Left ventricle myocardium superior (tissue), 1 donor: ENCODE measurements at places on chromosomes 3 and 15.

- DNase-seq, result no peak
These were observed 223.1 kb upstream of the CNTN6 start for GRCh38 chr3:869734-870133.

DNA sequence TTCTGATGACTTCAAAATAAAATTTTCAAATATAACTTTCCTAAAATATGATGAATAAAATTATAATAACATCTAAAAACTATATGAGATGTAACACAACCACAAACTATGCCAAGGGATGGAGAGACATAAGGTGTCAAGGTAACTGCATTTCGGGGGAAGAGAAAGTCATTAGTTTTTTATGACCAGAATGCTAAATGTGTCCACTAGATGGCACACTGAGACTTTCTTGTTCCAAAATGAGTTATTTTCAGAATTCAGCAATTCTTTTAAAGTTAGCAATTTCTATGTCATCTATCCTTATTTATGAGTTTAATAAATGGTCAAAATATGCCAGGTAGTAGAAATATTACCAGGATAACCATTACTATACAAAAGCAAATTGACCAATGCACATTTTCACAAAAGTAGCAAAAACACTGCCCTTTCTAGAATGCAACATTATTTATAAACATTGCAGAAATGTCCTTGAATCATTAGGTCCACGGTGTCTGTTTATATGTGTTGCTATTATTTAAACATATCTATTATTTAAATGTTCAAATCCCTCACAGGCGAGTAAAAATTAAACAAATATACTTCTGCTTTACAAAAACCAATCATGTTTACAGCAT lies 374.2 kb downstream of the PLCL2 start:
- DNase-seq, result no peak

DNA sequence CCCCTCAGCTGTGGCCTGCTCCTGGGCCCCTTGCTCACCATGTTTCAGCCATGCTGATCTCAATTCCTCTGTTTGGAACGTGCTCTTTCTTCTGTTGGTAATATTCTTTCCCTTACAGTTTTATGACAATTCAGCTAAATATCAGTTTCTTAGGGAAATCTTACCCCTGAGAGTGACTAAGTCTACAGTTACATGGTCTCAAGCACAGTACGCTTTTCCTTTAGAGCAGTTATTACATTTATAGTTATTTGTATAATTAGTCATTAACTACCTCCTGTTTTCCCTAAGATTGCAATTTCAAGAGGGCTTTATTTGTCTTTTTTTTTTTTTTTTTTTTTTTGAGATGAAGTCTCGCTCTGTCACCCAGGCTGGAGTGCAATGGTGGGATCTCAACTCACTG lies 23.5 kb downstream of the C3orf62 start:
- no peak for DNase-seq

- DNase-seq, result no peak
These were observed 80.1 kb upstream of the CHRM5 start for GRCh38 chr15:33888176-33888575.

- DNase-seq, result no peak
These were observed 17.0 kb downstream of the TGM5 start for GRCh38 chr15:43249699-43250203.

DNA sequence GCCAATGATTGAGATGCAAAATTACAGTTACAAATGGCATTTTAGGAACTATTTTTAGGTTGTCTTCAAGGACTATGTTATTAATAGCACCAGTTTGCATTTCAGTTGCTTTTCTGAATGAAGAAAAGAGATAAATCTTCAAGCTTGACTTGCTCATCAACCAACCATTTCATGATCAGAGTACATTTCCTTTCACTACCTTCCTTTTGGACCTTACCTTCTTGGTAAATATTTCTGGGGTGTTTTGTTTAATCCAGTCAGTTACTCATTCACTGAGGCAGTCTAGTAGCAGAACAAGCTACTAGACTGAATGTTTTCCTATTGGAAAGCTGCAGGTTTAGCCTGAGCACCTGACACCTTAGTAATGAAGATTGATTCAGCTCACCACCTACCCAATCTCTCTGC lies 8.2 kb downstream of the SLC27A2 start:
- DNase-seq, result no peak

- no peak for DNase-seq
These were observed 618 bp downstream of the PARL start for GRCh38 chr3:183884097-183884426.

GRCh38 chr3:46979958-46980497 lies 562 bp downstream of the NBEAL2 start:
- DNase-seq, result peak; percentile 52

DNA sequence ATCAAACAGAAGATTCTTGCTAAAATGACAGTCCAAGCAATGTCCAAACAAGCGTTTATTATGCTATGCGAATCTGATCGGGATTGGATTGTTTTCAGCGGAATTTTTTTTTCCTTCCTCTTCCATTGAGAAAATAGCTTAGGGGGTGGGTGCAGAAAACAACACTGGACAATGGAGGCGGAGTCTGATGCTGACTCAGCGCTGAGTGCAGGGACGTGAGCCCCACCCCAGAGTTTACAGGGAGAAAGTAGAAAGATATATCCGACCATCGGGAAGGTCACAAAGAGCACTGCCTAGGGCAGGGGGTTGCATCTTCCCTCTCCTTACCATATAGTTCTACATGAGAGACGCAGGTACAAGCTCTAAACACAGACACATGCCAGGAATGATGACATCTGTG lies 117.0 kb downstream of the FOXP1 start:
- no peak for DNase-seq

- DNase-seq, result no peak
These were observed 44.4 kb upstream of the FAN1 start for GRCh38 chr15:30859091-30859874.

- no peak for DNase-seq
These were observed 105.6 kb downstream of the LPP start for GRCh38 chr3:188259596-188259995.

GRCh38 chr3:156149876-156150275 lies 29.5 kb downstream of the KCNAB1 start:
- DNase-seq, result no peak

DNA sequence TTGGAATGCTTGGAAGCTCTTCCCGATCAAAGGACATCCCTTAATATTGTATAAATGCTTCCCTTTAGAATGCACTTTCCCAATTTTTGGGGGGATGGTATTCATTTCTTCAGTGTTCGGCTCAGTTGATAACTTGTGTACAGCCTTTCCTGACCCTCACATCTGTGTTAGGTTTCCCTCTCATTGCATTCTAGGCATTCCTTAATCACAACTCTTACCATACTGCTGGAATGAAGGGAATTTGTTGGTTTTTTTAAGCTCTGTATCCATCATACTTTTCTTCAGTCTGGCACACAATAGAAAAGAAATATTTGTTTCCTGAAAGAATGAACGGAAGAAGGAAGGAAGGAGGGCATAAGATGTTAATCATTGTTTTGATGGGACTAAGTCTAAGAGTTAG lies 119.5 kb downstream of the CHST2 start:
- DNase-seq, result no peak

GRCh38 chr3:56990641-56991015 lies 69.8 kb upstream of the SPATA12 start:
- DNase-seq, result no peak

GRCh38 chr3:157589211-157589610 lies 86.0 kb upstream of the VEPH1 start:
- DNase-seq, result no peak

- DNase-seq, result no peak
These were observed 51.6 kb downstream of the SUCLG2 start for GRCh38 chr3:67602816-67603215.

DNA sequence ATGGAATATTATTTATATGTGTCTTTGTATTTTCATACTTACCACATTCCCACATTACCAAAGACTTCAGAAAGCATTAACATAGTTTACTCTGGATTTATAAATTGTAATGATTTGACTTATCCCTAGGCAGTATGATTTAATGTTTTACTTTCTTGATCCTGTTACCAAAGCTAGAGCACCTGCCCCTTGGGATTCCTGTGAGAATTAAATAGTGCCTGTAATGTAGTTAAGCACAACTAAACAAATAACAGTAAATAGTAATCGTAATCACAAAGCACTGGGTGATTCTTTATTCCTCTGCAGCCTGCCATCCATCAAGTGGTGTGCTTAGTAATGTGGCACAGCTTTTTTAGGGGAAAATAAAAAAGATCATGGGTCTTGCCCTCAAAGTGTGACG lies 39.1 kb downstream of the ATP2C1 start:
- DNase-seq, result no peak

DNA sequence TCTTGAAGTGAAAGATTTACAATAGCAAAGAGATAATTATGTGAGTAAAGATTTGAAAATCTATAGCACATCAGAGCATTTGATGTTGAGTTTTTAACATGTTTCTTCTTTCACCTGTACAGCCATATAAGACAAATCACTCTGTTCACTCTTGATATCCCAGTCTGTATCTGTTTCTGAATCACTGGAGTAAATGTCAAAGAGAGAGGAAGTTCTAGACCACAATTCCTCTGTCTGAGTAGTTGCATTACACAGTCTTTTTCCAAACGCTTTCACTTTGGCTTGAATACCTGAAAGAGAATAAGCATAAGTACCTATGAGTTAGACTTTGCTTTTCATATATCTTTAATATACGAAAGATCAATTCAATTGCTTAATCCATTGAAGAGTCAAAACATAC lies 9.9 kb downstream of the THAP10 start:
- no peak for DNase-seq

DNA sequence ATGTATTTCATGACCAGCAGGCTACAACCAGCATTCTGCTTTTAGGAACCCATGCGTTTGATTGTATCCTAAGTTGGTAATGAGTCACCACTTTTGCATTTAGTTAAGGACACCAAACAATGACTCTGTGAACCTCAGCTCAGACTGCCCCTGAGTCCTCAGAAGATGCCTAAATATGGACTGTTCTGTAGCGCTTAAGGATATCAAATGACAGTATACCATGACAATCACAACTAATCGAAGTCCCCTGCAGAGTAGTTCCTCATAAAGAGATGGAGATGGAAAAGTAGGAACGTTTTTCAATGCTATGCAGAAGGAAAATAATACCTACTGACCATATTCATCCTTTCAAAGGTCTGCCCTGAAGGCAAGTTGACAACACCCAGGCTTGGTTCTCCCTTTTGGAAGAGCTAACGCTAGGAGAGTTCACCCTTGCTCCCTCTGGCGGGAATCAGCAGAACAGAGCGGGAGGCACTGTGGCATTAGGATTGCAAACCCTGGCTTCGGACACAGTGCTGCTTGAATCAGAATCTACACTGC lies 508.6 kb downstream of the FHIT start:
- DNase-seq, result peak; percentile 34

GRCh38 chr3:186871403-186871924 lies 29.0 kb downstream of the ADIPOQ start:
- DNase-seq, result no peak

GRCh38 chr15:68204361-68204760 lies 771 bp downstream of the CALML4 start:
- no peak for DNase-seq

DNA sequence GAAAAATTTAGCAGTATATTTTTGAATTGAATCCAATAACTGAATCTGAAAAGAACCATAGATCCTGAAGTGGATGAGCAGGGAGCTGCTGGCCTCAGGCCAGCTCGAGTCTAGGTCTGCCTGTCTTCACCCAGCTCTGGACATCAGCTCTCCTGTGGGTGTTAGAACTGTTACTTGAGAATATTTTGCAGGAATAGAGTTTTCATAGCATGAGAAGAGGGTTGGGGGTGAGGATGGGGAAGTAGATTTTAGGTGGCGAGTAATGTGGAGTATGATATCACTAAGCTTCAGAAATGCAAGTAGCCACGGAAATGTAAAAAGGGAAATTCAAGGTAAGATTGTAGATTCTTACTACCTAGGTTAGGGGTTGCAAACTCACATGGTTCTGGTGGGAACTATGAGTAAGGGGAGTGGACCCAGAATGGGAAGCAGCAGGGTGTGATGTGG lies 6.2 kb downstream of the RAB8B start:
- peak; percentile 48 for DNase-seq

DNA sequence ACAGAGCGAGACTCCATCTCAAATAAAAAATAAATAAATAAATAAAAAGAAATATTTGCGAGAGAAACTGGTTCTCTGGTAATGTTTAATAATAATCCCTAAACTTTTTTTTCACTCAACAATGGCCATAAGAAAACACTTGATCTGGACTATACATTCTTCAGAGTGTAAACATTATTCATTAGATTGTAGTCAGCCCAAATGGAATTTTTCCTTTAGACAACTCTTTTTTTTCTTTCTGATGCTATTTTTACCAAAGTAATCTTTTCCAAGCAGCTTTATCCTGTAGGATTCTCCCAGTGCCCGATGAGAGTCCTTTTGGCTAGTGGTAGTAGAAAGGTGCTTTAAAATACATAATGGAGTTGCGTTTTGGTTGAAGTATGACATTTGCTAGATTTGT lies 90.4 kb downstream of the NEDD4 start:
- DNase-seq, result no peak

DNA sequence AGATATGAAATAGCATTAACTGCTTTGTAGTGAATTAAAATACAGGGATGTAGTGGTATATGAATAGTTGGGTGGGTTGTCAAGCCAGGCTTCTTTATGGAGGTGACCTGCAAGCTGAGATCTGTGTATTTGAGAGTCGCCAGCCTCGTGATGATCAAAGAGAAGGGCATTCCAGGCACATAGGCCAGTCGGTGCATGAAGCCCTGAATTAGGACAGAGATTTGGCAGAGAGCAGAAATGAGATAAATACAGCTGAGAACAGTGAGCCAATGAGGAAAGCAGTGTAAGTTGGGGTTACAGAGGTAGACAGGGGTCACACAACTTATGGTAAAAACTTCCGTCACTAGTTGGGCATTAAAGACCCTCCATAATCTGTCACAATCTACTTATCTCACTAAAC lies 641.9 kb downstream of the OTOL1 start:
- peak; percentile 40 for DNase-seq

- no peak for DNase-seq
These were observed 962.3 kb downstream of the EPHA3 start for GRCh38 chr3:90069748-90070147.

- DNase-seq, result peak; percentile 60
These were observed 49.0 kb upstream of the OSBPL11 start for GRCh38 chr3:125644036-125645005.

- no peak for DNase-seq
These were observed 32.2 kb upstream of the BCL2A1 start for GRCh38 chr15:80003171-80003570.

- DNase-seq, result no peak
These were observed 25.1 kb downstream of the SHISA5 start for GRCh38 chr3:48478626-48479555.

DNA sequence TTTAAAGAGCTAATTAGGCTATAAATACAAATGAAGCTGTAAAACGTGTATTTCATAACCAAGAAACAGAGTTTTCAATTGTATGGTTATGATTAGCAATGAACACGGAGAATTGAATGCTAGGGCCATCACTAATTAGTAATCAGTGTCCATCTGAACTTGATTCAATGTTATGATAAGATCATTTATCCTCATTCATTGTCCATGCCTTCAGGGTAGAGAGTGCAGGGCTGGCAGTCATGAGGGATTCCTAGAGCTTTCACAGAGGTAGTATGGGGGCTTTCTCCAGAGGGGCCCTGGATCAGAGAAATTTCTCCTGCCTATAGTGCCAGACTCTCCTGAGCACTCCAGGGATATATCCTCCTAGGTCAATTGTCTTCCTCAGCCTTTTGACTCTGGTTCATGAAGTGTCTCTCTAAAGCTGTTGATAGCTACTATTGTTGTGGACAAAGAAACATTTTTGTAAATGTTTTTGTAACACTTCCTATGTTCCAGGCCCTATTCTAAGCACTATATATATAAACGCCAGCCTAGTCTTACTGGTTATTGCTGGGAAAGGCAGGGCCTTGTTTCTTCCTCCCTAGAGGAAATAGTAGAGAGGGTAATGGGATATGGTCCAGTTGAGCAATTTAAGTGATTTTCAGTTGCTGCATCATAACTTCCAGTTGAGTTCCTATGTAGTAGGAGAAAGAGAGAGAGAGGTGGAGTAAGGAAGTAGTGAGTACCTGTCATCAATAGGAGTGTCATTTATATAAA lies 249.0 kb downstream of the NFKBIZ start:
- DNase-seq, result no peak
